ENCODE measurements at places on chromosomes 2 and 18. TPM values are rescaled to one million over a fixed set of nuclear protein-coding genes. Genes with fewer than 3 reads are reported as not detected.

DNA sequence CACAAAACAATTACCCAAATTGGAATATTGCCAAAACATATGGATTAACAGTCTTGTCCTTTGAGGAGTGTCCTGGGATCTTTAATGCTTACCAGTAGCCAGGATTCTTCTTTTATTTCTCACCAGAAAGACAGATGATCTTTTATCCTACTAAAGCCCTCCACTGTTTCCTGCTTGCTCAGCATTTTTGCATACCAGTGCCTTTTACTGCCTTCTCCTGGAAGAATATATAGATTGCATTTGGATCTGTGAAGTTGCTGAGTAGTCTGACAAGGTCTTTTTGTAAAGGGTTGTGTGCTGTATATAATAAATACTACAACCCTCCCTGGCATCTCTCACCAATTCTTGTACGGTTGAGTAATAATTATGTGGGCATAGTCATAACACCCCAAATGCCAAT lies 652.2 kb downstream of the LRRTM4 start:
- peak; percentile 1 for DNase-seq

DNA sequence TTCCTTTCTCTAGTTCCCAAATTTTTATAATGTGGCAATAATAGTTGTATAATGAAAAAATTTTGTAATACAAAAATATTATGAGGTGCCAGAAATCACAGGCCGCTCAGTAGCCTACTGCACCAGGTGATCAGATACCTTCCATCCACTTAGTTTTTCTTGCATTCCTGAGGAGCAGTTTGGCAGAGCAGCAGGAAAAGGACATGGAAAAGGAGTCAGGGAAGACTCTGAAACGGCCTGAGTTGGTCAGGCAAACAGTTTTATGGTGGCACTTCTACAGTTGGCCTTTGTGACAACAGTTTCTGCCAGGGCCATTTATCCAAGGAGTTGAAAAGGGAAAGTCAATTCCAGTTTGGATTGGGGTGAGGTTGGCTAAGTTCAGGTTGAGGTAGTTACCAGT lies 165.4 kb upstream of the ALPP start:
- DNase-seq, result no peak

- DNase-seq, result no peak
Measured at GRCh38 chr2:173109253-173110188, 33.9 kb downstream of the MAP3K20 start.

The DPYSL5 gene
- total RNA-seq, result 3.3 TPM

The OTOS gene
- total RNA-seq, result not detected

GRCh38 chr18:6553234-6553900 lies 138.7 kb upstream of the L3MBTL4 start:
- DNase-seq, result no peak

The MERTK gene
- 6.3 TPM for total RNA-seq

The IL1B gene
- 0.21 TPM for total RNA-seq

- DNase-seq, result no peak
Measured at GRCh38 chr2:100619951-100620350, 57.2 kb downstream of the PDCL3 start.

GRCh38 chr2:85684806-85685205 lies 9.4 kb upstream of the GNLY start:
- DNase-seq, result no peak

Data from tongue (tissue), 3 donors.